ENCODE measurements at places on chromosomes 2 and 18.

GRCh38 chr2:207810200-207810788 lies 40.6 kb upstream of the FZD5 start:
- DNase-seq: no peak

GRCh38 chr2:219844401-219845091 lies 217.1 kb downstream of the SLC4A3 start:
- no peak for DNase-seq

DNA sequence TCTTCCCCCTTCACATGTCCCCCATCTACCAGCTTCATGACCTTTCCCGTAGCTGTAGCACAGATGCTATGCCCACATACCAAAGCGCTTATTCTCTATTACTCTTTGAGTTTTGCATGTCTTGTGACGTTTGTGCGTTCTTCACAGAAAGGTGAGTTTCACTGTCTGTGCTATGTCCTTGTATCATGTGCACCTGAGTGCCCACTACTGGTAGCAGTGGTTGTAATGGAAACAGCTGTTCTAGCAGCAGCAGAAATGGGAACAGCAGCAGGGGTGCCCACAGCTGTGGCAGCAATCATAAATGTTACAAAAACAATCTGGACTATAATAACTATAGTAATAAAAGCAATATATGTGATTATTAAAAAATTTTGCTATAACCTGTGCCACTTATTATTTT lies 127.1 kb downstream of the STK39 start:
- DNase-seq: no peak

GRCh38 chr2:142880279-142880678 lies 2.8 kb downstream of the KYNU start:
- no peak for DNase-seq

- no peak for DNase-seq
Measured at GRCh38 chr18:5488844-5489243, 55.0 kb downstream of the EPB41L3 start.

DNA sequence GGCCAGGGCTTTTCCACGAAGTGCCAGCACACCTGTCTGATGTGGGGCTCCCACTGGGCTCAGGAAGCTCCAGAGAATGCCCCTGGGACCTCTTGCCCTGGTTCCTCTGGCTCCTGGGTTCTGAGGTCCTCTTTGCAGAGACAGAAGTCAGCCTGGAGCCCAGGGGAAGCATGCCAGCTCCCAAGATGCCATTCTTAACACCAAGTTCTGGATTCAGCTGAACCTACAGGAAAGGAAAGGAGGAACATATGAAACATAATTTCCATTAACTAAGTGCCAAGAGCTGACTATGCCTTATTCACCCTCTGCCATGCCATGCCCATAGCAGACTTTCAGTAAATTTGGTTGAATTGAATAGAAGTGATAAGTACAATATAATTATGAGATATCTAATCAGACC lies 21.9 kb downstream of the FAM124B start:
- DNase-seq: no peak

DNA sequence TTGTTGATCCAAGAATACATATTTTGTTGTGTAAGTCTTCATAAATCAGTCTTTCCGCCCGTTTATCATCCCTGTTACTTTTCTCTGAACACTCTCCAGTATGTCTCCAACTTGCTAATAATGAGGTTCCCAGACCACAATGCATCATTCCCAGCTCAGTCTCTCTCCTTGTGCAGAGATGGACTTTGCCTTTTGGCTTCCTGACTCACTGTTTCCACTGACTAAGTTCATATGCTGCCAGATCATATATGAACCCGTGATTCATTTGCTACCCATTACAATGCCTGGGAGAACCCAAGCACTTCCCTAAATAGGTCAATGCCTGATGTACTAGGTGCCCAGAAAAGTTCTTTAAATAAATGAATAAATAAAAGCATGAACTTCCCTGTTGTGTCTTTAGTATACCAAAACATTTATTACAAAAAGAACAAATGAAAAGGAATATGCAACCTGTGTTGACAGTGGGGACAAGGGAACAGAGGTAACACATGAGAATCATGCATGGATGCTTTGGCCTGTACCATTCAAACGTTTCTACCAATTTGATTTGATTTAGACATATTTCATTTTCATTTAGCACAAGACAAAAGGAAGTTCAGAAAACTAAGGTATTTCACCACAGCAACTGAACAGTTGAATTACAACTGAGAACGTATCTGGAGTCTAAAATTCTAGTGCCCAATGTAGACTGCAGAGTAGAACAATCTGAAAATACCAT lies 215.4 kb upstream of the HNRNPA3 start:
- no peak for DNase-seq

GRCh38 chr2:8607606-8608005 lies 74.2 kb upstream of the ID2 start:
- DNase-seq: no peak

DNA sequence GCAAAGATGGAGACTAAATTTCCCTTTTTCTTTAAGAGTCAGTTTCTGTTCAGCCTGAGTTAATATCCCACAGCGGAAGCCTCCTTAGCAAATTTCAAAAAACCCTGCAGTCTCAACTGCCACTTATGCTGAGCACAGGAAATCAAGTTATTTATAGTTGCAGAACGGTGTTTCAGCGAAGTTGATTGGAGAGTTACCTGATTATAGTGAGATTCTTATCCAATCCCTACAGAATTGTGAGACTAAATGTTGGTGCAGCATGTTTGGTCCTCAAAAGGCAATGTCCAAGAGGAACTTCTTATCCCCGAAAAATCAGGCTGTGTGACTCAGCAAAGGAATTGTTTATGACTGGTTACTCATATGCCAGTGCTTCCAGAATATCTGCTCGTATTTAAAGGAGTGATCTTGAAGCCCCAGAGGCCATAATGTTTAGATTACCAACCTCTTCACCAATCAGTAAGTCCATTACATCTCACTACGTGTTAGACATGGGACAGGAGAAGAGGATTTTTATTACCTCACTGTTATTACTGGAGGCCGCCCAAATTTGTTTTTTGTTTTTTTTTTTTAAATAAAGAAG lies 67.9 kb downstream of the LRRFIP1 start:
- no peak for DNase-seq

DNA sequence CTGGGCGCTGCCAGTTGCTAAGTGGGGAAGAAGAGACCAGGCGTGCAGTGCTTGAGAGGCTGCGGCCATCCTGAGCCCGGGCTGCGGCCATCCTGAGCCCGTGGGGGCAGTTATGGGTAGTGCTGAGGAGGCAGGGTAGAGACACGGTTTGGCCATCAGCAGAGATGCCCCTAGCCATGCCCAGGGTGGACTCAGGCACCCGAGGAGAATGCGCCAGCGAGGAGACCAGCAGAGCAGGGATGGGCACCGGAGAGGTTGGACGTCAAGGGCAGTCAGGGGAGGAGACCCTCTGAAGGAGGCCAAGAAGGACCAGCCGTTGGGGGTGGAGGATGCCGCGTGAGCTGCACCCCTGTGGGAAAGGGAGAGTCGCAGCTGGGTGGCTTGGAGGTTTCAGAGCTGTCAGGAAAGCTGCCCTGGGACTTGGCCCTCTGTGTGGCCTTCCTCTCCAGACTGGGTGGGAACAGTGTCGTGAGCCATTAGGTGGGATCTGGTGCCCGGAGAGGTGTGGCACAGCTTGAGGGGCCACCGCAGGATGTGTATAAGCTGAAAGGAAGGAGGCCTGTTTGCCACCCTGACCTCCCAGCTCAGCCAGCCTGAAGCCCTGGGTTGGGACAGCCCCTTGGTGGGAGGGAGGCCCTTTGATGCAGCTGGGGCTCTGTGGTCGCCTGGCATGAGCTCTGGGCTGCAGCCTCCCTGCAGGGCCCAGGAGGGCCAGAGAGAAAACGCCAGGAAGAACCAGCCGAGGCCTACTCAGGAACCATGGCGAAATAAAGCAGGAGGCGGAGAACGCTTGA lies 56.0 kb downstream of the SH3BP4 start:
- no peak for DNase-seq

DNA sequence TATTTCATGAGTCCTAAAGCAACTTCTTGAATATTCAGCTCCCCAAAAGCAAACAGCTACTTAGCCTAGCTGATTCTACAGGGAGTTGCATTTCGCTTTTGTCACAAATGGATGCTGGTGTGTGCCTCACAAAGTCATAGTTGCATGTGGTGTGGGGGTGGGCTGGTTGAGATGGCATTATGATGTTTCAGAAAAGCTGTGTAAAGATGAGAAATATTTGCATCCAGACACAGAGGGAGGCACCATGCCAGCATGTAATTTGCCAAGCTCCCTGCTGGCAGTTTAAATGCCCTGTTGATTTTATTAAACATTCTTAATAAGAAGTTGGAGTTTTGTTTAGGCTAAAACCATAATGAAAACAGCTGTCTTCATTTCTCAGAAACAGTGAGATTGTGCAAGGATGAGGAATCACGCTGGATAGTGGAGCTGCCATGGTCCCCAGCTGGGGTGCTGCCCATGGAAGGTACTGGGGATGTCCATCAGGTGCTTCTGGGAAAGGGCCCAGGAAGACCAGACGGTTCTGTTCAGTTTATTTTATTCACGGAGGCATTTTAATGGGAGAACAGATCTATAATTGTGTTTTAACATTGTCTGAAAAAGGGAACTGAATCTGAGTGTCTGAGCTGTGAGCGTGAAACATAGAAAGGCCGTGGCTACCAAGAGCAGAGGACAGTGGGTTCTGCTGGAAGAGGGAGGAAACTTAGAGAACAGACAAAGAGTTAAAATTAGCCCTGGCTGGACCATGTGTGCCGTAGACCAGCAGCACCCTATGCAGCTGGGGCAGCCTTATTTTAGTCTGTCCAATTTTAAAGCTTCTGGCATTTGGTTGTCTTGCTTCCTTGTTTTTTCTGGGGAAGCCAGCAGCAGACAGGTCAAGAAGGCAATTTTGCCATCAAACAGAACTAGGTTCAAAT lies 177.1 kb downstream of the FAM210A start:
- DNase-seq: no peak

GRCh38 chr2:65395621-65396347 lies 36.6 kb downstream of the SPRED2 start:
- DNase-seq: no peak

- DNase-seq: no peak
Measured at GRCh38 chr2:218039171-218039570, 29.9 kb upstream of the RUFY4 start.

- no peak for DNase-seq
Measured at GRCh38 chr2:135570884-135571283, 39.6 kb downstream of the R3HDM1 start.

GRCh38 chr2:152055366-152056108 lies 43.3 kb downstream of the CACNB4 start:
- DNase-seq: no peak

DNA sequence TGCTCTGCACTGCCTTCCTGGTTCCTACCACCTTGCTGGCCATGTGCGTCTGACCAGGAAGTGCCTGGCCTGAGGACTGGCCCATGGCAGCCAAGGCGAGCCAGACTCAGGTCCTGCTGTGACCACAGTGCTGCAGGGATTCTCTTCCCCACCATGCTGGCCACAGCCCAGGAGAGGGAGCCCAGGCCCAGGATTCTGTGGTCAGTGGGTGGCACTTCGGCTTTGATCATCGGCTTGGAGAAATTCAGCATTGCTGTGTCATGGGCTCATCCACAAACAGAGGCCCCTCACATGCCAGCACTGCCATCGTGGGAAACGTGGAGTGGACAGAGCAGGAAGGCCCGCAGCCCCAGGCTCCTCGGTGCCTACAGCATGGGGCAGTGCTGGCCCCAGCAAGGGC lies 211.6 kb downstream of the SEPTIN10 start:
- DNase-seq: no peak

GRCh38 chr2:239913636-239914417 lies 111.3 kb downstream of the NDUFA10 start:
- DNase-seq: no peak

DNA sequence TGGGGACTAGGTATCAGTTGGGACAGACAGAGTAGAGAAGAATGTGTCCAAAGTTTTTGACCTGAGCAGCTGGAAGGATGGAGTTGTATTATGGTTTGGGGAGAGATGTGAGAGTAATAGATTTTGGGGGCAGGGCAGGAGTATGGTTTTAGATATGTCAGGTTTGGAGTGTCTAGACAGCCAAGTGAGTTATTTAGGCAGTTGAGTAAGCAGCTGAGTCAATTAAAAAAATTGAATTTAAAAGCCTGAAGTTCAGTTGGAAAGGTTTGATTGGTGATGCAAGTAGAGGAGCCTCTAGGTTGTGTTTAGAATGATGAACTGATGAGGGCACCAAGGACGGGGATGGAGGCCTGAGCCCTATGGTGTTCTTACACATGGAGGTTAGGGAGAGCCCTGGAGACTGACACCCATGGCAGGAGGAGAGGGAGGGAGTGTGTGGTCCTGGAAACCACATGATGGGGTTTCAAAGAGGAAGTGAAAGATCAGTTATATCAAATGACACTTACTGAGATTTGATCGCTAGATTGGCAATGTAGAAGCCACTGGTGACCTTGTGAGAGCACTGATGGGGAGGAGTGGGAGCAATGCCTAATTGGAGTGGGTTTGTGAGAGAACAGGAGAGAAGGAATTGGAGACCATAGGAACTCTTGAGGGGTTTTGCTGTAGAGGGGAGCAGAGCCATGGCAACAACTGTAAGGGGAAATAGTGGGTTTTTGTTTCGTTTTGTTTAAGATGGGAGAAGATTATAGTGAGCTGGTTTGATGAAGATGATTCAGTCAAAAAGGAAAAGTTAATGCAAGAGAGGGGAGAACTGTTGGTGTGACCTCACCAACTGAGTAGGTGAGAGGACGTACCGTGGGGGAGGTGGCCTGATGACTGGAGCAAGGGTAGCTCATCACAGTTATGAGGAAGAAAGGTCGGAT lies 10.3 kb downstream of the ITGA6 start:
- DNase-seq: no peak

DNA sequence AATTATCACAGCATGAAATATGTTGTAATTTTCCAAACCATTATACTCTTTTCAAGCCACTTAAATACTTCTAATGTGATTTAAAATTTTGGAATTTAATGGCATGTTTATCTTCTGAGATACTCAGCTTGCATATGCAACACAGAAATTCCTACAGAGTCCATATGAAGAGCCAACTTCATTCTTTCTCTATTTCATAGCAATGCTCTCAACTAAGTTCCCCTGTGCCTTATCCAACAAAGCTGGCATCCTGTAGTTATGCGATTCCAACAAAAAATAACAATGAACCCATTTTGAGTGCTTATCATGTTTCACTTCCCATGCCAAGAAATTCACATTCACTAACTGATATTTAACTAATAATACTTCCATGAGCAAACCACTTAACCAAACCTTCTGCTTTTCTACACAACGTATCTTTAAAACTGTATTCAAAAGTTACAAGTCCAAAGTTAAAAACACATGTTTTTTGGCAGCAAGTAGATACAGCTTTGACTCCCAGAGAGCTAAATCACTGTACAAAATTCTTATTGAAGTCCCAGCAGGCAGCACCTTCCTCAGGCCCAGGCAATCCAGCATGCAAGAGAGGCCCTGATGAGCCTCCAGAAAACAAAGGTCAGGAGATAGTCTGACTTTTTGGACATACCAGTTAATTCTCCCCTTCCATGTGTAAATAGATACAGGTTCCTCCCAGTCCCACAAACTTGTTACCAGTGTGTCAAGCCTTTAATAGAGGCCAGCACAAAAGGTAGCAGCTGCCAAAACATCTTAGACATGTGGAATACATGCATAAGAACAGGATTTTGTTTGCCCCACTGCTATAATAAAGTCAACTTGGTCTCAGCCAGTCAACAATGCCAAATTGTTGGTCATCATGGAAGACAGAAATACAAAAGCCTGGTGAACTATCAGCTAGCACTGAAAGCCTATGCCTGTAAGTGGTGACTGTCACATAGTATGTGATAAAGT lies 113.1 kb upstream of the WDR75 start:
- DNase-seq: no peak

- DNase-seq: no peak
Measured at GRCh38 chr2:212548455-212548819, 9.8 kb upstream of the ERBB4 start.
